ENCODE measurements at places on chromosomes 12 and 14.

- no peak for DNase-seq
These were observed 2.0 kb downstream of the FGF6 start for GRCh38 chr12:4443616-4444015.

GRCh38 chr12:15918066-15918465, 6.9 kb downstream of the DERA start:
- DNase-seq = no peak

DNA sequence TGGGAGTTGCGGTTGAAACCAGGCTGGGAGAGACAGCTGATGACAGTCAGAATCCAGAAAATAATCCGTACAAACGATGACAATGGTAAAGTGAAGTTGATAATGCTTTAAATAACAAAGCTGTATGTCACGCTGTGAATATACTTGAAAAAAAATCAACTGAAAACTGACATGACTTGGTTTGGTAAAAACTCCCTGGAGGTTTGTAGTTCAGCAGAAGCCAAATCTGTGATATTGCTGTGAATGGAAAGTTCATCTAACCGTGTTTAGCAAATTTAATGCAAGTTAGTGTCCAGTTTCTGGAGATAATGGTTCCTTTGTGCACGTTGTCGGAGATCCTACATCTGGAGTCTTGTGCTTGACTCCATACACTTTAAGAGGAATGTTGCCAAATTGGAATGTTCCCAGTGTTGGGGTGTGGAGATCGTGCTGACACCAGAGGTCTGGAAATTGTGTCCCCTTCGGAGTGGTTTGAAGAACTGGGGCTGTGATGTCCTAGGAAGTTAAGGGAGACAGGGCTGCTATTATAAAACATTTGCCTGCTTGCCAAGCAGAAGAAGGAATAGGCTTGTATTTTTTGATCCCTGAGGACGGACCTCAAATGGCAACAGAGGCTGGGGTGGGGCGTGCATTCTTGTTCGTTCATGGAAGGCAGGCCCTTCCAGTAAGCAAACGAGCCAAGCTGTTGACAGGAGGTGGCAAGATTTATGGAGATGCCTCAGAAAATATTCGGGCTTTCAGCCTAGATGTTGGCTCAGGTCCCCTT, 30.6 kb downstream of the PPFIBP1 start:
- no peak for DNase-seq

- no peak for DNase-seq
These were observed 210.6 kb upstream of the ABCD2 start for GRCh38 chr12:39830171-39830570.

DNA sequence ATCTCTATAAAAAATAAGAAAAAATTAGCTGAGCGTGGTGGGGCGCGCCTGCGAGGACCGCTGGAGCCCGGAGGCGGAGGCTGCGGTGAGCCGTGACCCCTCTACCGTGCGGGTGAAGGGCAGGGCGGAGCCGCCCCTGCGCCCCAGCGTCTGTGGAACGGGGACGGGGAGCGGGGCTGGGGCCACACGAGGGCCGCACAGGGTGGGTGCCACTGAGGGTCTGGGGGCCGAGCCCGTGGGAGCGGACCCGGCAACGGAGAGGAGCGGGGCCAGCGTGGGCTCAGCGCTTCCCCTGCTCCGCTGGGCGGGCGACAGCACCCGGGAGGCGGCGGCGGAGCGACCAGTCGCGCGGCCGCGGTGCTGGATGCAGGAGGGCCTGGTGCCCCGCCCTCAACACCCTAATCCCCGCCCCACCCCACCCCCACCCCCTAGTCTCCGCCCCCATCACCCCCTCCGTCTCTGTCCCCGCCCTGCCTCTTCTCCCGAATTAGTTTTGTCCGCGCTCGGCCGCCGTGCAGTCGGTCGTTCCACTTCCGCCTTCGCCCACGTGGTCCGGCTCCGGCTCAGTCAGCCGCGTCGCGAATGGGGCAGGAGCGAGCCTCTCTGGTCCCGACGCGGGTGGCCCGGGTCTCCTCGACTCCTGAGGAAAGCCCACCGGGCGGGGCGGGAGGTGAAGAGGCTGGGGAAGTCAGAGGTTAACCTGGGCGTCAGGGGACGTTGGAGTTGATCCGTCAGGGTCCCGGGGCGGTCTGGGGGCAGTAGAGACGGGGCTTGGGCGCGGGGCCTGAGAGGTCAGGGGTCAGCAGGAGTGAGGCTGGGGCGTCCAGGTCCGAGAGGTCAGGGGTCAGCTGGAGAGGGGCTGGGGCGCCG, at the start of gene PUS1:
PUS1 (plus strand) TSS at position 566 of the 870 bp plus-strand sequence. CDS start 447 bp downstream, outside the sequence.
- DNase-seq = peak; percentile 84

- DNase-seq = no peak
These were observed 1.9 kb upstream of the HOXC5 start for GRCh38 chr12:54030889-54031471.

- no peak for DNase-seq
These were observed 2.0 kb downstream of the PRKAB1 start for GRCh38 chr12:119669744-119670472.

DNA sequence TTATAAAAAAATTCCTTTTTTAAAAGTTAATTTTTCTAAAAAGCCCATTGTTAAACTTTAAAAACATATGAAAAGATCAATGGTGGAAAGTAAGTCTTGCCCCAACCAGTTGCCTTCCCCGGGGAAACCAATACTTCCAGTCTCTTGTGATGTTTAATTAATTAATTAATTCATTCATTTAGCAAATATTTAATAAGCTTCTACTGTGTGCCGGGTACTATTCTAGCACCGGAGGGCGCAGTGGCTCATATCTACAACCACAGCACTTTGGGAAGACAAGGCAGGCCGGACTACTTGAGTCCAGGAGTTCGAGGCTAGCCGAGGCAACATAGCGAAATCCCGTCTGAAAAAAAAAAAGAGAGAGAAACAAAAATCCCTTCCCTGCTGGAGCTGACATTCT, 87.4 kb downstream of the HECTD4 start:
- DNase-seq = no peak

- peak; percentile 80 for DNase-seq
These were observed 90.2 kb upstream of the RESF1 start for GRCh38 chr12:31868965-31869364.

- peak; percentile 6 for DNase-seq
These were observed 155.5 kb upstream of the NTF3 start for GRCh38 chr12:5276327-5276880.

DNA sequence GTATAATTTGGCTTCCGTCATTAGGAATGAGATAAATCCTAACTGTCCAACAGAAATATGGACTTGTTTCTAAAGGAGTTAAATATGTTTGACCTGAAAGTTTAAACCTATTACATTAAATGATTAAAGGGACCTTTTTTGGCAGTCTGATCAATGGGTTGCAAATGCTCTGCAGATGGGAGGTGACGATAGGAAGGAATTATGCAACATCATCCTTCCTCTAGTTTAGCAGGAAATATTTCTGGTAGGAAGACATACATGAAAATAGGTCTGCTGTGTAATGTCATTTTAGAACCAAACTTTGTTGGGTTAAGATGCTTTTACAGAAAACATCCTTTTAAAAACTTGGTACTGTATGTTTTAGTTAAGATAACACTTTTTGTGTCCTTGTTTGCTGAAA, 2.6 kb downstream of the LRRC10 start:
- DNase-seq = no peak

GRCh38 chr12:68508576-68508975, 102.1 kb upstream of the RAP1B start:
- DNase-seq = no peak

DNA sequence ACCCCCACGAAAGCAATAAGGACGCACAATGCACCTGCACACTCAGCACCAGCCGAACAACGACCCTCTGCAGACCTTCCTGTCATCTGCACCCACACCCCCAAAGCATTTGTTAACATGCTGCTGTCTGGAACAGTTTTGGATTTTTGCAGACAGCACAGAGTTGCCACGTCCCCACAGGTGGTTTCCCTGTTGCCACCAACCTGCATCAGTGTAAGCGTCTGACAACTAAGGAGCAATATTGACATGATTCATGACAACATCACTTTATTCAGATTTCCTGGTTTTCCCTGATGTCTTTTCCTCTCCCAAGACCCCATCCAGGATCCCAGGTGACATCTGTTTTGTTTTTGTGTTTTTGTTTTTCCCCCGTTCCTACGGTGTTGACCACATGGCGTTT, 150.7 kb upstream of the C14orf180 start:
- DNase-seq = no peak

GRCh38 chr12:117860111-117860510, 108.7 kb downstream of the KSR2 start:
- no peak for DNase-seq

DNA sequence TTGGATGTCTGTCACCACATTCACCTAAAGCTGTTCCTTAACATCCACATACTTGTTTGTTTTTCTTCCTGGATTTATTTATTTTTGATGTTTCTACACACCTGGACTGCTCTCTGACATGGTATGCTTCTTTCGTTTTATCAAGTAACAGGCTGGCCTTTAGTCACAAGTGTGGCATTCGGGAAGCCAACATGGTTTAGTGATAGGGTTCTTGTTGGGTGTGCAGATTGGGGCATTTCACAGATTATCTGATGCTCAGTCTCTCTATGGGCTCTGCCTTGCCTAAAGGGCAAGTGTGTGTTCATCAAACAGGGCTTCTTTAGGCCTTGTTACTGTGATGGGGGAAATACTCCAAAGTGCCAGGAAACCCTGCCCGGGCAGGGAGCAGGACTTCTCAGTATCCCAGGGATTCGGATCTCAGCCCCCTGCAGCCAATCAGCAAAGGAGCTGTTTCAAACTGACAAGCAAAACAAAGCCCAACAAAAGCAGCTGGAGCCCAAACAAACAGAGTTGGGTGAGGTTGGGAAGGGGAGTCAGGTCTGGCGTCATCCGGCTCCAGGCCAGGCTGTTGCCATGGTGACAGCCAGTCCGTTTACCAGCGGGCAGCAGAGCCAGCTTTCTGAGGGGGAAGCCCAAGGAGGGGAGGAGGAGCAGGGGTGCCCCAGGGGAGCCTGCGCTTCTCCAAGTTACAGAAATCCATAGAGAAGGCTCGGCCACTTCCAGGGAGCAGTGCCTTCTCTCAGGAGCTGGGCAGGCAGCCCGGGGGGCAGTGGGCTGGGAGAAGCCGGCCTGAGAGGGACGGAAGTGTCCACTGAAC, 31.9 kb downstream of the FOS start:
- DNase-seq = peak; percentile 75

GRCh38 chr14:74649167-74649566, 37.1 kb upstream of the LTBP2 start:
- DNase-seq = no peak

DNA sequence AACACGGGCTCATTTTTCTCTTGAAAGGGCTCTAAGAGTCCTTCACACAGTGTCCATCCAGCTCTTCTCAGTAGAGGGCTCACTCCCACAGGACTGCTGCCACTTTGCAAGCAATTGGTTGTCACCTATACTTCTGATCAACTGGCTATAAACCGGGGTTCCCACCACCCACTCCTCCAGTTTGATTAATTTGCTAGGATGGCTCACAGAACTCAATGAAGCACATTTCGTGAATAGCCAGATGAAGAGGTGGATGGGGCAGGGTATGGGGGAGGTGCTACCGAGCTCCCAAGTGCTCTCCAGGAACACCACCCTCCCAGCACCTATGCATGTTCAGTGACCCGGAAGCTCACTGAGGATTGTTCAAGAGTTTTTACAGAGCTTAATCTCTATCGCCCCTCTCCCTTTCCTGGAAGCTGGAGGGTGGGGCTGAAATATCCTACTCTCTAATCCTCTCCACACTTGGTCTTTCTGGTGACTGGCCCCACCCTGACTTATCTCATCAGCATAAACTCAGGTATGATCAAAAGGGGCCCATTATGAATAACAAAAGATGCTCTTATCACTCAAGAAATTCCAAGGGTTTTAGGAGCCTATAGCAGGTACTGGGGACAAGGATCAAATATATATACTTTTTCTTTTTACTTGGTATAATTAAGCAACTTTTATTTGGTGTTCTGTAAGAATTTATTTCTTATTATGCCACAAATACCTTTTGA, 13.9 kb upstream of the EGLN3 start:
- DNase-seq = no peak

- no peak for DNase-seq
These were observed 4.2 kb downstream of the TDP1 start for GRCh38 chr14:89959853-89960445.

All from NCI-H1417 treated with DMSO at 0.1 percent for 48 hours (cell line).